ENCODE measurements at places on chromosomes 4 and X.

DNA sequence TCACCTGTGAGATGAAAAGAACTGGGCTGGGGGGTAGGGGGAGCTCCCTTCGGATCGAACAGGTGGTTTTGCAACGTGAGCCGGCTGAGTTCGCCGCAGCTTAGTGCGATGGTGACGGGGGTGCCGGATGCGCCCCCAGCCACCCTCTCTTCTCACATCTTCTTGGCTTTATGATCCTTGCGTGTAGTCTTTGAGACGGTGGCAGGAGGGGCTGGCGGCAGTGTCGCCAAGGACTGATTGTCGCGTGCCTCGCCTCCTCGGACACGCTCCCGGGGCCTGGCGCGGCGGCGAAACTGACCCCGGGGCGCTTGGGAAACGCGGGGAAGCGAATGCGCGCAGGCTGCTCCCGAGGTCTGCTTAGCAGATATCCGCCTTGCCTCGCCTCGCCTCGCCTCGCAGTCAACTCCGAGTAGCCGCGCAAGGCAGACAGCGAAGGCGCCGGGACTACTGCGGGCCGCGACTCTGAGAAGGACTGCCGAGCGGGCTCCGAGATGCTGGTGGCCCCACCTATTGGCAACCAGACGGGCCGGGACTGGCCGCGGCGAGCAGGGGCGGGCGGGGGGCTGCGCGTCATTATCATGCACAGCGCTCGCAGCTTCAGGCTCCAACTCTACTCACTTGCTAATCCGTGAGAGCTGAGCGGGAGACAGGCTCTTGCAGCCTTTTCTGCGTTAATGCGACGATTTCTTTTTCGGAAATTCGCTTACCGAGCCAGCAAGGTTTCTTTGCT, 1.5 kb downstream of the GRID2 start:
- DNase-seq = no peak

DNA sequence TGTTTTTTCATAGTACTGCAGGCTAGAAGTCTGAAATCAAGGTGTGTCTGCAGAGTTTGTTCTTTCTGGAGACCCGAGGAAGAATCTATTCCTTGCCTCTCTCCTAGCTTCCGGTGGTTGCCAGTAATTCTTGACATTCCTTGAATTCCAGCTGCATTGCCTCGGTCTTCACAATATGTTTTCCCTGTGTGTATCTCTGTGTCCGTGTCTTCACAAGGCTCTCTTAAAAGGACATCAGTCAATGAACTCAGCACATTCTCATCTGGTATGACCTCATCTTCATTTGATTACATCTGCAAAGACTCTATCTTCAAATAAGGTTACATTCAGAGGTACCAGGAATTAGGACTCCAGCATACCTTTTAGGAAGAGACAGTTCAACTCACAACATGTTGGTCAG, 163.4 kb downstream of the BANK1 start:
- no peak for DNase-seq

GRCh38 chr4:21470535-21470934, 478.0 kb downstream of the KCNIP4 start:
- no peak for DNase-seq

- no peak for DNase-seq
These were observed 609.5 kb upstream of the FAM241A start for GRCh38 chr4:111535792-111536191.

GRCh38 chr4:153119626-153120025, 84.6 kb upstream of the TRIM2 start:
- DNase-seq = no peak

- DNase-seq = no peak
These were observed 79.1 kb upstream of the RAPGEF2 start for GRCh38 chr4:159023741-159024140.

DNA sequence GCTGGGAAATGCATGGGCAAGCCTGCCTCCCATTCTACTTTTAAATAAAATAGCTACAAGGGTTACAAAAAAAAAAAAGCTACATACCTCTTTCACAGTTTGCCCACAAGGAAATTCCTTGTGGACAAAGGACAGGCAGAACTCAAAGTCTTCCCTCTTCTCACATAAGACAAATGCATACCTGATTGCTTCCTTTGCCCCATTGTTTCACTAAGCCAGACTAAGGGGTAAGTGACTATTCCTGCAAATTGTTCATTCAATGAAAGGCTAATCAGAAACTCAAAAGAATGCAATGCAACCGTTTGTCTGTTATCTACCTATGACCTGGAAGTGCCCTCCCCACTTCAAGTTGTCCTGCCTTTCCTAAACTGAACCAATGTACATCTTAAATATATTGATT, 780.6 kb downstream of the FAM133A start:
- DNase-seq = no peak

DNA sequence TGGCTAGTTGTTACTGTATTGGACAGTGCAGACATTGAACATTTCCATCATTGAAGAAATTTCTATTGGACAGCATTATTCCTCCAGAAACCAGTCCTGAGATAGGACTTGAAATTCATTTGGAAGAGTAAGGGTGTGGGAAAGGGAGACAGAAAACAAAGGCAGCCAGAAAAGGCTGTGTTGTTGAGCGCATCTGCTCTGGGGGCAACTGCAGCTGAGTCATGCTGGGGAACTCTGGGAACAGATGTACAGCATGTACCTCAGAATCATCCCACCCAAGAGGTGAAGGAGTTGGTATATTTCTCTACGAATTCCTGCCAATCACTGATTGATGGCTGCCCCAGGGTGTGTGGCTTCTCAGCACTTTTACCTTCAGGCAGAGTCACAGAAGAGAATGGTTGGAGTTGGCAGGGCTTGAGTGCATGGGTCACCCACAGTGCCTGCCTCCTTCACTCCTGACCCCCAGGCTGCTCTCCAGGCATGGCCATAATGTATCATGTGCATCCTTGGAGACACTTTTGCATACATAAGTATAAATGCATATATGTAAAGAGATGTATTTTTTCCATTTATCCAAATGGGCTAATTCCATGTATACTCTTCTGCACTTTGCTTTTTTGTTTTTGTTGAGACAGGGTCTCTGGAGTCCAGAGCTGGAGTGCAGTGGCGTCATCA, 39.4 kb downstream of the GEMIN8 start:
- DNase-seq = no peak

- DNase-seq = no peak
These were observed 3.9 kb downstream of the RBM10 start for GRCh38 chrX:47148946-47149345.

GRCh38 chr4:7797330-7797729, 142.3 kb downstream of the AFAP1 start:
- DNase-seq = no peak

DNA sequence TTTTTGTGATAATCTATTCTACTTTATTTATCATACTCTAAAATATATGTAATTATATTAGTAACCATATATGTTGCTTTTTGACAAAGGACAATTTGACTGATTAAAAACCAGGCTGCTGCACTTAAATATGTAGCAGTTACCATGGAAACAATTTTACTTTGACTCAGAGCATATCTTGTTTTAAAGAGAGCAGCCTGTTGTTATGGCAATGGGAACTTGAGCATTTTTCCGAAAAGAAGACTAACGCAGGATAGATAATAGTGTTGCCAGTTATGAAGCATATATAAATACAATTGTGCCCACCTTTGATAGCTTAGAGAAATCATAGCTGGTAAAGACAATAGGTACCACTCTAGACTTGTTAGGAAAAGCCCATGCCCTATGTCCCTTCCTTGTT, 283.0 kb downstream of the GASK1B start:
- DNase-seq = no peak

- no peak for DNase-seq
These were observed 101.8 kb downstream of the AGTR2 start for GRCh38 chrX:116272322-116272721.

GRCh38 chrX:125198546-125198945, 121.1 kb upstream of the TEX13C start:
- no peak for DNase-seq

DNA sequence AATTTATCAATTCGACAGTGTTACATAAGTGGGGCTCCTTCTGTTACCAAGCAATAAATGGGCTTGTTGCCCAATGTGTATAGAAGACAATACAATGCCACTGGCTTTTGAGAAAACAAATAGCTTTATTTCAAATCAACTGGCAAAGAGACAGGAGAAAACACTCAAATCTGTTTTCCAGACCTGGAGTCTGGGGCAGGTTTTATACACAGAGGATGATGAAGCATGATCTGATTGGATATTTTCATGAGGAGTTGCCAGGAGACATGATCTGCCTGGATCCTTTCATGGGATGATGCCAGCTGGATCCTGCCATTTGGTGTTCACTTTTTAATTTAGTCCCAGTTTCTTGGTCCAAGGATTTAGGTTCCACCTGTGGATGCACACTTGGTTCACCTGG, 287.9 kb downstream of the CXXC4 start:
- DNase-seq = no peak

DNA sequence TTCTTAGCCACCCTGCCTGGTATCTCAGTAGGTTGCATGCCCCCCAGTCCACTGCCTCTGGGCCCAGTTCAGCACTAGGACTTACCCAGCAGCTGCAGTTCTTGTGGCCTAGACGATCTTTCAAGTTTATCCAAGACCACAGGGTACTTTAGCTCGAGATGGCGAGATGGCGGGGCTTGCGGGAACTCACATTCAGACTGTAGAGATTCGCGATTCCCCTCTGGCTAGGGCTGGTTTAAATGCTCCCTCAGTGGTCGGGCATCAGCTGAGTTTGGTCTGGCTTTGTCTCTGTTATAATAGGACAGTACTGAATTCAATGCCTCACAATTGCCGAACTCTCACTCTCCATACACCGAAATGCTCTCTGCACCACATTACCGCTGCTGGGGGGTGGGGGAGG, 18.4 kb upstream of the RFC1 start:
- no peak for DNase-seq

DNA sequence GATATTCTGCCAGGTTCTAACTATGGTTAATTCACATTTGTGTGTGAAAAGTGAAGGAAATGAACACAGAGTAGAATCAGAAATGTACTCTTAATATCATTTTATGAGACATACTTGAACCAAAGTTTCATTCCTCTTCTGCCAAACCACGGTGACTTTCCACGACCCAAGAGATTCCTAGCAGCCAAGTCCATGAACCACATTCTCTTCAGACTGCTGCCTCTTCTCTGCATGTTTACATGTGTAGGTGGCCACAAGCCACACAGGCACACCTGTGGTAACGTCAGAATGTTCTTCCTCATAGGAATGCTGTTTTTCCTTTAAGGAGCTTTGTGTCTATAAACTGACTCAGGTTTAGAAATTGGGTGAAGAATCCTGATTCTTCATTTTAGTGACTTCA, 1411.2 kb downstream of the RAPGEF2 start:
- no peak for DNase-seq

GRCh38 chrX:9775930-9776329, 10.3 kb upstream of the GPR143 start:
- no peak for DNase-seq

GRCh38 chrX:97039363-97040029, 155.8 kb downstream of the RPA4 start:
- DNase-seq = no peak

GRCh38 chr4:148735432-148736155, 293.4 kb upstream of the NR3C2 start:
- no peak for DNase-seq

GRCh38 chr4:185567381-185568376, 32.4 kb upstream of the PDLIM3 start:
- DNase-seq = no peak

DNA sequence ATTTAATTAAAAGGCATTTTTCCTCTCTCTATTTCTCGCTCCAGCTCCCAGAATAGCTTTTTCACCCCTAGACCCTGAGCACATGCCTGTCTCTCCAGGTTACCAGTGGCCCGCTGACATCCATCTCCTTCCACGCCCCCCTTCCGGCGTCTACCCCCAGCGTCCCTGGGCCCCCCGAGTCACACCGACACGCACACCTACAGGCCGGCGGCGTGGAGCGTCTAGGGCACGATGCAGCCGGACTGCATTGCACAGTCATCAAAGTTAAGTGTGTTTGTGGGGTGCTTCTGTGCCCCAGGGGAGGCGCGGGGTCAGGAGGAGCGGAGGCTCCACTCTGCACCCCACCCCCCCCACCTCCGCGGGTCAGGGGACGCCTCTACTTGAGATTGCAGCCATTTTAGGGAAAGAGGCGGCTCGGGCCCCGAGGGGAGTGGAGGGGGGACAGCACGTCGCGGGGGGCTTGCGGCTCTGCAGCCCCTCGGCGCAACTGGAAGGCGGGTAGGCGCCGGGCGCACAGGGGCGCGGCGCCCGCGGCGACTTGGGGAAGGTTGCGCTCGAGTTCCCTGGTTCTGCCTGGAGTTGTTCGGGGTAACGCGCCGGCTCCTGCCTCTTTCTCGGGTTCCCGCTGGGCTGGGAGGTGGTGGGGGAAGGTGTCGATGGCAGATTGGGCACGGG, 112.7 kb downstream of the DHX15 start:
- no peak for DNase-seq

DNA sequence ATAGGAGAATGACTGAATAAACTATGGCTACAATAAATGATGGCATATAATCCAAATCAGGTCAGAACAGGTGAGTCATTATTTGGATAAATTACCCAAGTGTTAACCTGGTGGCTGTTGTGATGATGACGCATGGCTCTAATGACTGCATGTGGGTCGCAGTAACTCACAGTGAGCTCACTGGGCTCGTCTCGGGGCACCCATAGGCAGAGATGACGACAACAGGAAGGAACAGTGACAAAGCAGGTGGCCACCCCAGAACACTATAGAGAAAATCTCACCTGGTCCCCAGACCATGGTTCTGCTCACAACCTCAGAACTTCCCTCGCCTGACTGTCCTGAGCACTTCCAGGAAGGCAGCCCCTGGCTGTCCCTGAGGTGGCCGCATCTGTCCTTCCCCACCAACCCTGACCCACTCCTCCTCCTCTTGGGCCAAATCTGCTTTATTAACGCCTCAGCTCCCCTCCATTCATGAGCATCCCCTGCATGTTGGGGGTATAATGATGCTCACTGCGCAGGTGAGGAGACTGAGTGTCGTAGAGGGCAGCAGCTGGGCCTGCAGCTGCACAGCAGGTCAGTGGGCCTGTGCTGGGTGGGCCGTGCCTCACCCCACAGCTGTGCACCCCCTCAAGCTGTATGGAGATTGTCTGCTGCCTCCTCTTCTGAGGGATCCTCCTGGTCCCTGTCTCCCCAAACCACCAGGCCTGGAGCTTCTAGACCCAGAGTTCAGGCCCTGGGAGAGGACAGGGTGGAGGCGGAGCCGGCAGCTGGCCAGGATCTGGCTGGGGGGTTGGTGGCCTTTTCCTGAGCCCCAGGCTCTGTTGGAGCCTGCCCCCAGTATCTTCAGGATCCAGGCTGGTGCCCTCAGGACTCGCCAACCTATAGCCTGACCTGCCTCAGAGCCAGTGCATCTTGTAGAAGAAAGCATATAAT, 30.9 kb upstream of the FAM156A start:
- DNase-seq = no peak
